ENCODE measurements at places on chromosomes 2 and 18.

DNA sequence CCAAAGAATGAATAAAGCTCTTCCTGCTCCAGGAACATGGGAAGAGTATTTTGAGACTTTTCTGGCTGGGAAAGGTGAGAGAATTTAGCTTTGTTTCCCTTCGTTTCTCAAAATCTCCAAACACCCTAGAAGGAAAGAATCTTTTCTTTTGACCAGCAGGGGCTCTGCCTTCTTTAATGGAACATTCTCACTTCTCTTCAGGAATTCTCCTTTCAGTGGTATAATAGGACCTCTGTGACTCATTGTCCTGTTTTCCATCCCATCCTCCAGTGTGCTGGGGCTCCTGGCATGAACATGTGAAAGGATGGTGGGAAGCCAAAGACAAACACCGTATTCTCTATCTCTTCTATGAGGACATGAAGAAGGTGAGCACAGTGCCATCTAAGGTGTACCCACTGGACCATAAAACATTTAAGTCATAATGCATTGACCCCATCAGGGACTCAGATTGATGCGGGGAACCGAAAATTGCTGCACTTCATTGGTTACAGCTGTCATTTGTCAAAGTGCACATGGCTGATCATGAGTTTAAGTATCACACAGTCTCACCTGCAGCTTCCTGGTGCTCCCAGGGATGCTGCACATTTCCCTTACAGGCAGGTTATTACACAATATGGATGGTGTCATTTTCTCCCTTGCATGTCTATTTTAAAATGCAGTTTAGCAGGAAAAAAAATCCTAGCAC, 5.5 kb downstream of the SULT1C4 start:
- DNase-seq: no peak

DNA sequence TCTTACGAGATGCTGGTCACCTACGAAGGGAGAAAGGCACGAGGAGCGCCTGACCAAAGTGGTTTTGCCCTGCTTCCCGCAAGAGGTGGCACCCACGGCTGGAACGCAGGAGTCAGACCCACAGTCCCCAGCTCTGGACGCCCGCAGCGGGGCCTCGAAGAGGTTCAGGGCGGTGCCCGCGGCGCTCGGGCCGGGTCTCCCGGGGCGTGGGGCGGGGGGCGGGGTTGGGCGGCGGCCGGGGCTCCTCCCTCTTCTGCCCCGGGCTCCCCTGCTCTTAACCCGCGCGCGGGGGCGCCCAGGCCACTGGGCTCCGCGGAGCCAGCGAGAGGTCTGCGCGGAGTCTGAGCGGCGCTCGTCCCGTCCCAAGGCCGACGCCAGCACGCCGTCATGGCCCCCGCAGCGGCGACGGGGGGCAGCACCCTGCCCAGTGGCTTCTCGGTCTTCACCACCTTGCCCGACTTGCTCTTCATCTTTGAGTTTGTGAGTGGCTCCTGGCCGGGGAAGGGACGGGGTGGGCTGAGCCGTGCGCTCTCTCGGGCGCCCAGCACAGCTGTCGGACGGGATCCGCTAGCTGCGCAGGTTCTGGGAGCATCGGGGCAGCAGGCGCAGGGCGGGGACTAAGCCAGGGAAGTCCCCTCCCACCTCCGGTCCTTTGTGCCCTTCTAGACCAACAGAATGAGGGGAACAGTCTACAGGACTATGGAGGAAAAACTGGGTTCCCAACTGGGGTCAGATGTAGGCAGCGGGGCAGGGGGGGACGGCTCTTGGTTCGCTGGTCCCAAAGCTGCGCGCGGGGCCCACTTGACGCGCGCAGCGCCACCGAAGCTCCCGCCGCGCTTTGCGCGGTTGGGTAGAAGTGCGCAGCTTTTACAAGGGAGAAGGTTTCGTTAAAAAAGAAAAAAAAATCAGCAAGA, at the start of gene MAL:
Gene MAL (plus strand): TSS at position 303 of the 914 bp plus-strand sequence. CDS start 85 bp downstream, at position 388.
- no peak for DNase-seq

DNA sequence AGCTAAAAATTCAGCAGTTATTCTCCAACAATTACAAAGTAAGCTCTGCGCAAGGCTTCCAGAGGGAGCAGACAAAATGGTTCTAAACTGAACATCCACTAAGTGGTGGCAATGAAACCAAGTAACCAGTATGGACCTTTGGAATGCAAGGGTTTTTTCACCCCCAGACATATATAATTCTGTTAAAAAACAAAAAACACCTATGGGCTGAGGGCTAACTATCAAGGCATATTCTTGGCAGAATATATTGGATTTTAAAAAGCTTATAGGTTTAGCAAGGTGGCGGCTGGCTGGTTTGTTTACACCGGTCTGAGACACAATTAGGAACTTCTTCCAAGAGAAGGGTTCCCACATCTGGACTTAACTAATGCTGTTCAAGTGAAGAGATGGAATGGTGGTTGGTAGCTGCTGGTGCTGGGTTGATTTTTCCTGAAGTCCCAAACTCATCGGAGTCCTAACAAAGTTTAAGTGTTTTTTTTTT, 2.8 kb downstream of the ZFP36L2 start:
- DNase-seq: peak; percentile 55

GRCh38 chr2:77087987-77088414, 434.2 kb downstream of the LRRTM4 start:
- no peak for DNase-seq

GRCh38 chr2:239593455-239593854, 192.6 kb upstream of the HDAC4 start:
- DNase-seq: no peak

- DNase-seq: no peak
Observed at GRCh38 chr2:27747827-27748352, 23.6 kb upstream of the MRPL33 start.

- no peak for DNase-seq
Observed at GRCh38 chr2:112005406-112006075, 49.5 kb upstream of the TMEM87B start.

DNA sequence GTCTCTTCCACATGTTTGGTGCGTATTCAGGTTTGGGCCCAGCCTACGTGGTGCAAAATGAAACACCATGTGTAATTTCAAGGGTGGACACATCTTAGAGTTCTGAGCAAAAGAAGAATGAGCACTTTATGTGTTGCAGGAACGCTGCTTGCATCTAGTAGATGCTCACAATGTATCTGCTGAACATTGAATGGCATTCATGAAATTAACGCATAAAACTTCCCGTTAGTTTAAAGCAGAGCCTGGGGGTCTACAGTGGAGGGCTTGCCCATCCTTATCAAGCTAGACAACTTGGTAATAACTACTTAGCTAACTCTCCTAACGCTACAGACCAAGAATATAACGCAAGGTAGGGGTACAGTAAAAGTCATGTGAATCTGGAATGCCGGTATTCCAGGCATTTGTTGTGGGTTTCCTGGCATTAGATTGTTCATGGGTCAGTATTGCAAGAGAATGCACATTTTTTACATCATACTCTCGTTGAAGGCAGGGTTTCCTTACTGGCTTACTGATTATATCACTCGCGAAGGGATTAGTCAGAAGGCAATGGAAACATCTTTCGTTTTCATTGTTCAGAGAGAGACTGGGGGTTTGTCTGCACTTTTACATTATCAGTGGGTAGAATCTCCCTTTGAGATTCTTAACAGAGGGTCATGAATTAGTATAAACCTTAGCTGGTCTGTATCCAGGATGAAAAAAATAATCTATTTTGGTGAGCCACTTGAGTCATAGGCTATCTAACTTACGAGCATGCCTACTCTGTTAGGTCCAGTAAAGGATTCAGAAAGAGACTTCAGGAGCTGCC, 229.5 kb upstream of the EPAS1 start:
- DNase-seq: peak; percentile 95

DNA sequence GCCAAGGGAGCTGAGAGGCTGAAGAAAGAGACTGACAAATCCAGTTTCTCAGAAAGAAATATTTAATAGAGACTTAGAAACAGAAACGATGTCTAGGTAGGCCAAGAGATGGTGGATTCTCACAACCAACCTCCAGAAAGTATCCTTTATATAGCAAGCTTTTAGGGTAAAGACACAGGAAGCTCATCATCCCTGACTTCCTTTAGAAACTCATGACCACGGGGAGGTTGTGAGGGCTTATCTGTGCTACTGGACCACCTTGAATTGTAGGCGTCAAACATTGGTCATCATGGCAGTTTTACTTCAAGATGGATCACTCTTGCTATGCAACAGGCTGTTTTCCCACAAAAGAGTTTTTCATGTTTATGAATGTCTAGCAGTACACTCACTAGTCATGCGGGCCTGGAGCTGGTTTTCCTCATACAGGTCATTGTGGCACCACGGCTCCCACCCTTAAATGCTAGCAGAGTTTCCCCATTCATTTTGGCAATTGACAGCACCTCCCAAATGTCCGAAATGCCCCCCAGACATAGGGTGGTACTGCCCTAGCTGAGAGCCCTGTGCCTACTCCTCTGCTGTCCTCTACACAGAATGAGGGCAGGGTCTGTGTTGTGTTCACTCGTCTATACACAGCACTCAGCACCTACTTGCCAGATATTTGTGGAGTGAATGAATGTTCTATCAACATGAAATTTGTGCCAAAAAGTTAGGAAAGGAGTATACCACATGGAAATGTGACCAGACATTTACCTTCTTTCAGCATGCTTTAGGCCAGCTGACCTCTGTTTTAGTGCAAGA, 89.0 kb downstream of the TMEM247 start:
- no peak for DNase-seq

DNA sequence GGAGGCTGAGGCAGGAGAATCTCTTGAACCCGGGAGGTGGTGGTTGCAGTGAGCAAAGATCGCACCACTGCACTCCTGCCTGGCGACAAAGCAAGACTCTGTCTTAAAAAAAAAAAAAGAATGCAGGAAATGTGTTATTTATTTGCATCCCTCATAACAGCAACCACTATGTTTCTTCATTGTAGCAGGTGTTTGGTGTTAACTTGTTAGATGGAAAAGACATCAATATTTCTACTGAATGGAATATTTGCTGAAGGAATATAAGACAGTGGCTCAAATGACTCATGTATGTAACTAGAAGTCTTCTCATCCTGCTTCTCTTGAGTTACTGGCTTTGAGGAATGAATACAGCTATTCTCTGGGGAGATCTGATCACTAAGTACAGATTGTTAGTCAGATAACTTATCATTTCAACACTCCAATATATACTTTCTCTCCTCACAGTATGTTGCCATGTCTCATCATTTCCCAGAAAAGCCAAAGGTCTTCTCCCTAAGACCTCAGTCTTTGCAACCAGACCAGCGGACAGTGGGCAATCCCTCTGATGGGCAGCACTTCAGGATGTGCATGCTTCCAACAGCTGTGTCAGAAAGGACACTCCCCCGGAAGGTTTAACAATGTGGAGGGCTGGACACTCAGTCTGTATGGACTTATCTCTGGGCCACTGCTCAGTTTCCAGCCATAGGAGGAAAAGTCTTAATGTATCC, 104.4 kb upstream of the STK17B start:
- DNase-seq: peak; percentile 65

GRCh38 chr18:58866773-58867150, 2.1 kb downstream of the ZNF532 start:
- DNase-seq: no peak

DNA sequence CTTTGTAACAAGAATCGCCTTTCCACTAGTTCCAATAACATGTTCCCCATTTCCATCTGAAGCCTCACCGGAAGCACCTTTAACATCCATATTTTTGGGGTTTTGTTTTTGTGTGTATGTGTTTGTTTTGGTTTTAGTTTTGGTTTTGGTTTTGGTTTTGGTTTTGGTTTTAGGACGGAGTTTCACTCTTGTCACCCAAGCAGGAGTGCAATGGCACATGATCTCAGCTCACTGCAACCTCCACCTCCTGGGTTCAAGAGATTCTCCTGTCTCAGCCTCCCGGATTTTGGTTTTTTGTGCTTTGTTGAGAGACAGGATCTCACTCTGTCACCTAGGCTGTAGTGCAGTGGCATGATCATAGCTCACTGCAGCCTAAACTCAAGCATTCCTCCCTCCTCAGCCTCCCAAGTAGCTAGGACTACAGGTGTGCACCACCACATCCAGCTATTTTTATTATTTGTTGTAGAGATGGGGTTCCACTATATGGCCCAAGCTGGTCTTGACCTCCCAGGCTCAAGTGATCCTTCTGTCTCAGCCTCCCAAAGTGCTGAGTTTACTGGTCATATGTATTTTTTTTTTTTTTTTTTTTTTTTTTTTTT, 36.3 kb downstream of the TGOLN2 start:
- DNase-seq: no peak
